Nephron progenitor cell (in vitro differentiated cells): ENCODE measurements at places on chromosomes 7 and 10.

DNA sequence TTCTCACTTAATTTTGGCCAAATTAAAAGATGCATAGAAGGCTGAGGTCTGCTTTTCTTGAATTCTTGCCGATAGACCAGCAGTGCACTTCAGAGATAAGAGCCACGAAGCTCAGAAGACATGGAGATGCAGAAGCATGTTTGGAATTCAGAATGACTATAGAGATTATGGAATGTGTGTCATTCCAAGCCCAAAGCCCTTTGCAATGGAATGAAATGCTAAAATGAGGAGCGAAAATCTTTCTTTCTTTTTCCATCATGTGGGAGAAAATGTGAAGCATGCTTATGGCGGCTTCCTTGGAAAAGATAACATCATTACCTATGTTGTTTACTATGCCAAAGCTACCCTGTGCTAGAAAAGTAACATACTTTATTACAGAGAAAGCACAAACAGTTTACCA lies 257.0 kb upstream of the RNF32 start:
- DNase-seq: no peak
- H3K4me1 ChIP-seq: no peaks in the 10 kb centered on the region
- H3K4me3 ChIP-seq: no peak overlapping the region
- H3K27me3 ChIP-seq: peaks cover 16% of the 10 kb centered on the region

DNA sequence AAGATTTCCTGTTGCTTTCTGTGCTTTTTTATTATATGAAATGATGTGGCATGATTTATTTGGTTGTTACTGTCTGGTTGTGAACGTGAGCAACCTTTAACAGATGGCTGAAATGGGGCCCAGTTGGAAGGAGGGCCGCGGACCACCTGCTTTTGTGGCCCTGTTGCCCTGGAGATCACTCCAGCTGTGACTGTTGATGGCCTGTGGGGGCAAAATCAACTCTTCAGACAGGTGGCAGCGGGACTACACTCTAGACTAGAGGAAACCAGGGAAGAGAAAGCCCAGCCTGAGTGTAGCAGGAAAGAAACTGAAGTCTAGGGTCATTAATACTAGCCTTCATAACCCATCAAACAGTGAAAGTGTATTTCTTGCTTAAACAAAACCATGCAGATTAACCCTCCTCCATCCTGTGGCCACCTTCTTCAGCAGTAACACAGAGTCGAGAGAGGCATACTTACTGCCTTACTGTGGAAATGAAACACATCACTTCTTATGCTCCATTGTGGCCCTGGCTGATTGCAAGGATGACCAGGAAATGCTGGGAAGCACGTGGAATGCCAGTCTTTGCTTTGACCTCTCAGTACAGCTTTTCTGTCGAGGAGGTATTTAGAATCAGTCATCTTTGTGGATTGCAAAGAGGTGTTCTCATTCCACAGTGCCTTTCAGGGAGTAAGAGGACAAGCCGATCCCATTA lies 80.5 kb downstream of the CCNY start:
- H3K27ac ChIP-seq: no peak overlapping the region
- H3K4me1 ChIP-seq: peaks cover 51% of the 10 kb centered on the region
- DNase-seq: no peak
- peaks cover 5% of the 10 kb centered on the region for H3K27me3 ChIP-seq
- no peaks in the 10 kb centered on the region for H3K36me3 ChIP-seq

- no peak overlapping the region for H3K27ac ChIP-seq
- H3K4me3 ChIP-seq: no peak overlapping the region
- no peaks in the 10 kb centered on the region for H3K36me3 ChIP-seq
- peaks cover 16% of the 10 kb centered on the region for H3K27me3 ChIP-seq
- no peaks in the 10 kb centered on the region for H3K4me1 ChIP-seq
- no peak for DNase-seq
Measured at GRCh38 chr10:27297844-27298521, 57.4 kb upstream of the ACBD5 start.

DNA sequence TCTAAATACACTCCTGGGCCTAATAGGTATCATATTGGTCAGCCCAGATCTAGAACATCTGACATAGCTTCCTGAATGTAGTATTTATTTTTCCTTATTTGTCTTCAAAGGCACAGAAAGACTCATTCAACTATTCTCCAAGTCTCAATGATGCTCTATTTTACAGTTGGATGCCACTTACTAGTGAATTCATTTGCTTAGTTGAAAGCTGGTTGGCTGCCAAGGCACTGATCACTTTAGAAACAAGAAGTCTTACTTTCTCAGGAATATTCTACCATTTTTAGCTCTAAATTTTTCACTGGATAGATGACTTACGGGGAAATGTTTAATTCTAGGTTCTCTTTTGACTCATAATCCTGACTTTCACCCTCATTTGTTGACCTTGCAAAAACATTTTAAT lies 863.4 kb downstream of the SORCS1 start:
- DNase-seq: no peak
- no peaks in the 10 kb centered on the region for H3K36me3 ChIP-seq
- no peaks in the 10 kb centered on the region for H3K27me3 ChIP-seq
- H3K4me1 ChIP-seq: peaks cover 7% of the 10 kb centered on the region
- H3K4me3 ChIP-seq: no peak overlapping the region
- H3K27ac ChIP-seq: no peak overlapping the region

DNA sequence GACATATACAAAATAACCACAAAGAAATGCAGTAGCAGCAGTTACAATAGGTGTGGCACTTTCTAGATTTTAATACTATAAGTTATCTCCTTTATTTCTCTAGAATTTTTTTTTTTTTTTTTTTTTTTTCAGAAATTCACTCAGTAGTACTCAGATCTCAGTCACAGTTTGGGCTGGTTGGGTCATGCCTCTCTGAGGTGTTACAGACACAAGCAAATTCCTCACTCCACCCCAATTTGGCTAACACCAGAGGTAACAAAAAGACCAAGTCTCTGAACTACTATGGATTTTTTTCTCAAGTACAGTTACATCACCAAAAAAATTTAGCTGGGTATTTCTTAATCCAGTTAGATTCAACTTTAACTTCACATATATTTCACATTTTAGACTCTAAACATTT lies 985.1 kb upstream of the LRRN3 start:
- no peak for DNase-seq
- H3K27me3 ChIP-seq: no peaks in the 10 kb centered on the region
- H3K4me3 ChIP-seq: no peak overlapping the region
- no peaks in the 10 kb centered on the region for H3K4me1 ChIP-seq
- H3K36me3 ChIP-seq: no peaks in the 10 kb centered on the region

DNA sequence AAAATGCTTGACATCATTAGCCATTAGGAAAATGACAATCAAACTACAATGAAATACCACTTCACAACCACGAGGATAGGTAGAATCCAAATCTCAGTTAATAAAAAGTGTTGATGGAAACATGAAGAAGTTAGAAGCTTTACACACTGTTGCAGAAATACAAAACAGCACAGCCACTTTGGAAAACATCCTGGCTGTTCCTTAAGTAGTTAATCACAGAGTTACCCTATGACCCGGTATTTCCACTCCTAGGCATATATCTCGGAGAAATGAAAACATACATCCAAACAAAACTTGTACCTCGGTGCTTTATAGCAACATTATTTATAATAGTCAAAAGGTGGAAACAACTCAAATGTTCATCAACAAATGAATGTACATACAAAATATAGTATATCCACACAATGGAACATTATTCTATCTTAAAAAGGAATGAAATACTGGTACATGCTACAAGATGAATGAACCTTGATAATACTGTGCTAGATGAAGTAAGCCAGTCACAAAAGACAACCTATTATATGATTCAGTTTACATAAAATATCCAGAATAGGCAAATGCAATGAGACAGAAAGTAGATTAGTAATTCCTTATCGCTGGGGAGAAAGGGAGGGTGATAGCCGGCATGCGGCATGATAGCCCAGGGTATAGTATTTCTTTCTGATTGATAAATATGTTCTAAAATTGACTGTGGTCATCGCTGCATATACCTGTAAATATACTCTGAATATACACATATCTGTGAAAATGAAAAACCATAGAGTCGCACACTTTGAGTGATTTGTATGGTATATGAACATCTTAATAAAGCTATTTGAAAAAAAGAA lies 1.9 kb downstream of the VWDE start:
- peak overlapping the region; percentile 90 for H3K4me3 ChIP-seq
- peaks cover 5% of the 10 kb centered on the region for H3K36me3 ChIP-seq
- H3K27me3 ChIP-seq: peaks cover 47% of the 10 kb centered on the region
- H3K4me1 ChIP-seq: peaks cover 23% of the 10 kb centered on the region
- H3K27ac ChIP-seq: no peak overlapping the region

- H3K36me3 ChIP-seq: no peaks in the 10 kb centered on the region
- no peak overlapping the region for H3K4me3 ChIP-seq
- no peaks in the 10 kb centered on the region for H3K27me3 ChIP-seq
- no peak for DNase-seq
Measured at GRCh38 chr10:60652628-60653027, 125.7 kb upstream of the CDK1 start.

GRCh38 chr10:103548581-103549348 lies 55.3 kb downstream of the NEURL1 start:
- H3K27ac ChIP-seq: no peak overlapping the region
- H3K36me3 ChIP-seq: no peaks in the 10 kb centered on the region
- H3K27me3 ChIP-seq: peaks cover 38% of the 10 kb centered on the region
- DNase-seq: no peak

- no peak overlapping the region for H3K27ac ChIP-seq
- H3K4me3 ChIP-seq: no peak overlapping the region
- H3K36me3 ChIP-seq: no peaks in the 10 kb centered on the region
- DNase-seq: no peak
- H3K27me3 ChIP-seq: peaks cover 4% of the 10 kb centered on the region
Measured at GRCh38 chr7:123820864-123821263, 24.1 kb upstream of the HYAL4 start.
